Activated T-cell treated with anti-CD3 and anti-CD28 coated beads, Interleukin-2, amount 50 U/mL, for 72 hours (primary cell): ENCODE measurements at places on chromosomes 4 and X. TPM values are rescaled to one million over a fixed set of nuclear protein-coding genes. Genes with fewer than 3 reads are reported as not detected.

The MBNL3 gene
- total RNA-seq: 15.7 TPM

The EGF gene
- not detected for total RNA-seq

The IL2 gene
- 19.1 TPM for total RNA-seq

The PPP4R3C gene
- not detected for total RNA-seq

The CITED1 gene
- total RNA-seq: 0.38 TPM

The CXXC4 gene
- 0.07 TPM for total RNA-seq

The LIMCH1 gene
- total RNA-seq: not detected

The SH2D1A gene
- 40.7 TPM for total RNA-seq

The FOXO4 gene
- 15.3 TPM for total RNA-seq

The NXF3 gene
- total RNA-seq: not detected

The CNGA1 gene
- total RNA-seq: not detected

The ARMCX1 gene
- 2.8 TPM for total RNA-seq

The PRDX4 gene
- 27.5 TPM for total RNA-seq

The TMEM144 gene
- not detected for total RNA-seq

The PCYT1B gene
- 0.07 TPM for total RNA-seq

The HTN3 gene
- not detected for total RNA-seq

The PAGE4 gene
- not detected for total RNA-seq

The MGARP gene
- total RNA-seq: not detected

The UCP1 gene
- total RNA-seq: not detected

The GPC4 gene
- not detected for total RNA-seq

The MEPE gene
- total RNA-seq: not detected

The MAGEB2 gene
- total RNA-seq: not detected

The MAGEA10 gene
- total RNA-seq: not detected

The NAA11 gene
- not detected for total RNA-seq

The PCDH7 gene
- total RNA-seq: not detected

The CPZ gene
- not detected for total RNA-seq

The PGRMC2 gene
- total RNA-seq: 41.0 TPM

The TBCK gene
- total RNA-seq: 49.0 TPM

The MTTP gene
- total RNA-seq: 0.83 TPM

The CXCL11 gene
- total RNA-seq: not detected

The SULT1B1 gene
- total RNA-seq: 4.5 TPM

The ARHGEF9 gene
- total RNA-seq: 40.8 TPM

The HSFX4 gene
- total RNA-seq: not detected
